Hematopoietic multipotent progenitor cell treated with erythropoietin and hydrocortisone succinate and interleukin-3 and kit ligand, for 8 days (in vitro differentiated cells): ENCODE measurements at places on chromosomes 4 and X.

GRCh38 chrX:148600131-148600530 lies 99.7 kb downstream of the AFF2 start:
- no peak for DNase-seq

DNA sequence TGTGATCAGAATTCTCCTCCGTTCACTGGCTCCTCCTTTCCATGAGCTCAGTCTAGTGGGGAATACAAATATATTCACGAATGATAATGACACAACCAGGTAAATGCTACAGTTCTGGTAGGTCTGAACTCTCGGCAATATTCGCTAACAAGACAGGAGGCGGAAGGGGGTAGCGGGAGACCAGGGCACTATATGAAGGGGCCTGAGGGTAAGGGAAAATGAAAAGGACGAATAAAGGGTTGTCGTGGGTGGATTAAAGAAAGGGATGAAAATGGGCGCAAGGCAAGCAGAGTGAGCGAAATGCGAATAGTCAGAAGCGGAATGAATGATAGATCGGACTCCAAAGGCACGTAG lies 743 bp downstream of the NKAP start:
- no peak for DNase-seq

- DNase-seq = no peak
Observed at GRCh38 chrX:130825525-130825924, 77.5 kb downstream of the ENOX2 start.

GRCh38 chr4:100516225-100516624 lies 1.6 kb downstream of the EMCN start:
- DNase-seq = no peak

DNA sequence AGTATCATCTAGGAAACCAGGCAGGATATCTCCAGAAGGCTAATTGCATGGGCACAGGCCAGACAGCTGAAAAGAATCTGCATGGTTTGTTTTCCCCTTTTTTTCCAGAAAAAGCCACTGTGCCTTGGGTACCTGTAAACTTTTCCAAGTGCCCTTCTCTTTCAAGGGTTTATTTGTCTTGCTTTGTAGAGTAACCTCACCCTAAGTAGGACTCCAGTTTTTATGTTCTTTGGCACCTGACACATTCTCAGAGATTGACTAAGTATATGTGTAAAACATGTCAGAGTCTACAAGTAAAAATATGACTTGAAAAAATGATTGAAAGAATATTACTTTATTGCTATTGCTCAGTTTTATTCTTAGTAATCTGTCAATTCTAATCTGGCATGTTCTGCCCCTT lies 70.7 kb upstream of the TEX13C start:
- no peak for DNase-seq

- no peak for DNase-seq
Observed at GRCh38 chr4:132992686-132993085, 156.4 kb upstream of the PCDH10 start.

DNA sequence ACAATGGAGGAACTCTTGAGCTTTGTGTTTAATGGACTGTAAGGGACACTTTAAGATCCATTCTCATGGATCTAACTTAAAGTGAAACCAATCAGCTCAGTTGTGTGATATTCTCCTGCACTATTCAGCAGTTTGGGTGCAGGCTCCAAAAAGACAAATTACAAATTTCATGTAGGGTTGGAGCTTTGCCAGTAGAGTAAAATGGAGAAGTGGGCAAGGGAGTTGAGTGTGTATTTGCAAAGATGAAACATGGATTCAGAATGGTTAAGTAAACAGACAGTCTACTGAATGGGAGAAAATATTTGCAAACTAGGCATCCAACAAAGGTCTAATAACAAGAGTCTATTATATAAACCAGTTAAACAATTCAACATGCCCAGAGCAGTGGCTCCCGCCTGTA lies 21.2 kb upstream of the MID2 start:
- no peak for DNase-seq

DNA sequence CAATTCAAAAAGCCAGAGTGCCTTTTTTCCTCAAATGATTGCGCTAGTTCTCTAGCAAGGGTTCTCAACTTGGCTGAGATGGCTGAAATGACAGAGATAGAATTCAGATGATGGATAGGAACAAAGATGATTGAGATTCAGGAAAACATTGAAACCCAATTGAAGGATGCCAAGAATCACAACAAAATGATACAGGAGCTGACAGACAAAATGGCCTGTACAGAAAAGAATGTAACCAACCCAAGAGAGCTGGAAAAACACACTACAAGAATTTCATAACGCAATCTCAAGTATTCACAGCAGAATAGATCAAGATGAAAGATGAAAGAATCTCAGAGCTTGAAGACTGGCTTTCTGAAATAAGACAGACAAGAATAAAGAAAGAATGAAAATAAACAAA lies 51.7 kb upstream of the MMAA start:
- DNase-seq = no peak

GRCh38 chr4:6290769-6291547 lies 21.3 kb downstream of the WFS1 start:
- no peak for DNase-seq
